Stimulated activated CD4-positive, alpha-beta T cell treated with anti-CD3 and anti-CD28 coated beads, TNF-alpha, amount 100 ng/mL, for 48 hours (primary cell): ENCODE measurements at places on chromosomes 5 and 9.

DNA sequence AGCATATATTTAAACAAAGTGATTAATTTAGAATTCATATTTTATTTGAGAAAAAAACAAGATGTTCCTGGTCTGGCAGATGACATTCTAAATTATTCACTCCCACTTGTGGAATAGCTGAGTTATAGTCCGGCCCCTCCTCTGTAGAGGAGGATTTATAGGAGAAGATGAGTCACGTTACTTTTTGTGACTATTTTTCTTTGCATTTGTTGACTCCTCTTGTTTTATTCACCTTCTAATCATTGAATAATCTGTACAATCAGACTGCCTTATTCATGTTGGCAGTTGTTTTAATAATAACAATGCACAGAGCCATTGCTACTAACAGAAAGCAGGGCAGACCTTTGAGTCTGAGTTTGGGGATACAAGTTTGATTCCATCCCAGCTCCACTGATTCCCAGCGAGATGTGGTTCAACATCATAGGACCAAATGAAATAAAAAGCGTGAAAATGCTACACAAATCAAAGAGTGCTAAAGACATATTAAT, 23.2 kb downstream of the DOCK8 start:
- DNase-seq, result no peak

GRCh38 chr9:72540348-72540873, 19.0 kb downstream of the TMC1 start:
- no peak for DNase-seq

DNA sequence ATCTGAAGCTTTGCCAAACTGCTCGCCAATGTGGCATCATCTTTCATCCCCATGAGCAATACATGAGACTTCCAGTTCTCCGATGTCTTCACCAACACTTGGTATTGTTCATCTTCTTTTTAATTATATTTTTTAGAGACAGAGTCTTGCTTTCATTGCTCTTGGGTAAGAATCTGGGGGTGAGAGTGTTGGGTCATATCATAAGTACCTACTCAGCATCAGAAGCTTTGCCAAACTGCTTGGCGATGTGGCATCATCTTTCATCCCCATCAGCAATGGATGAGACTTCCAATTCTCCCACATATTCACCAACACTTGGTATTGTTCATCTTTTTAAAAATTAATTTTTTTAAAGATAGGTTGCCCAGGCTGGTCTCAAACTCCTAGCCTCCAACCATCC, 30.9 kb upstream of the ZDHHC11B start:
- no peak for DNase-seq

DNA sequence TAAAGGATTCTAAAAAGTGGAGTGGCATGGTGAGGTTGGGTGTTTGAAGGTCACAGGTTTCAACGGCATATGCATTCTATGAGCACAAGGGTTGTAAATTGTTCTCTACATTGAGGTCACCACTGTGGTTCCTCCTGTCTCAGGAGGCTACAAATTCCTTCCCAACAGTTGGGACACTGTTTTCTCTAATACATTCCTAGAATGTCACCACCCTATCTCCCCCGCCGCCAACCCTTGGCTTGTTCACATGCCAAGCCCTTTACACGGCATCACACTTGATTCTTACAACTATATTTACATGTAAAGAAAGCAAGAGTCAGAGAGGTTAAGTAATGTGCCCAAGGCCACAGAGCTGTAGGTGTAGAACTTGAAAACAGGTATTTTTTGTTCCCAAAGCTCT, 315.1 kb downstream of the RAB3C start:
- DNase-seq, result no peak

GRCh38 chr5:135735831-135736230, 98.6 kb upstream of the SLC25A48 start:
- DNase-seq, result no peak

- DNase-seq, result no peak
Observed at GRCh38 chr9:12737871-12738270, 36.9 kb upstream of the LURAP1L start.

DNA sequence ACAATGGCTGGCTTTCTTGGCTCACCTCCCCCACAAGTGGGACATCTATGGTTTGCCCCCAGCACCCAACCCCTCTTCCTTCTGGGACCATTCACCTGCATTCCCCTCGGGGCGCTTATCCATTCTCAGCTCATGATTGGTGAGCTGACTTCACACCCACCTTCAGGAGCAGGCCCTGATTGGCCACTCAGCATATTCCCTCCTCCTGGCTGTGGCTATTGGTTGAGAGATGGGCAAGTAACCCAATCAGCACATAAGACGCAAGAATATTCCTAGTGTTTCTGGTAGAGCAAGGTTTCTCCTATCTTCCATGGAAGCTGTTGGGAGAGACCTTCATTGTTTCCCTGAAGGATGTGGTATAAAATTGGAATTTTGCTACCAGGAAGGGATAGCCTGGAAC, 22.7 kb upstream of the UNC5A start:
- DNase-seq, result no peak

DNA sequence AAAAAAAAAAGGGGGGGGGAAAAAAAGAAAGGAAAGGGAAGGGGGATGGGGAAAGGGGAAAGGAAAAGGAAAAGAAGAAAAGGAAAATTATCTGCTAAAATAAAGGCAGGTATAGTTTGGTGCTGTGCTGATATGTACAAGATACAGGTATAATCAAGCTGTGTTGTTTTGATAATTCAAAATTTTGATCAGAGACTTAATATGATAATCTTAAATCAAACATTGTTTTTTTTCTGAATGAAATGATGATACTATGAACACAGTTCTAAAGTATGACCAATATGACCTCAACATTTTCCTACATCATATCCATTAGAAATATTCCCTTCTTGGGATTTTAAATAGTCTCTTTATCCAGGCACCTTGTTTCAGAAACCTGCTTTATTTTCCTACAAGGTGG, 115.6 kb upstream of the TRPM3 start:
- DNase-seq, result no peak

DNA sequence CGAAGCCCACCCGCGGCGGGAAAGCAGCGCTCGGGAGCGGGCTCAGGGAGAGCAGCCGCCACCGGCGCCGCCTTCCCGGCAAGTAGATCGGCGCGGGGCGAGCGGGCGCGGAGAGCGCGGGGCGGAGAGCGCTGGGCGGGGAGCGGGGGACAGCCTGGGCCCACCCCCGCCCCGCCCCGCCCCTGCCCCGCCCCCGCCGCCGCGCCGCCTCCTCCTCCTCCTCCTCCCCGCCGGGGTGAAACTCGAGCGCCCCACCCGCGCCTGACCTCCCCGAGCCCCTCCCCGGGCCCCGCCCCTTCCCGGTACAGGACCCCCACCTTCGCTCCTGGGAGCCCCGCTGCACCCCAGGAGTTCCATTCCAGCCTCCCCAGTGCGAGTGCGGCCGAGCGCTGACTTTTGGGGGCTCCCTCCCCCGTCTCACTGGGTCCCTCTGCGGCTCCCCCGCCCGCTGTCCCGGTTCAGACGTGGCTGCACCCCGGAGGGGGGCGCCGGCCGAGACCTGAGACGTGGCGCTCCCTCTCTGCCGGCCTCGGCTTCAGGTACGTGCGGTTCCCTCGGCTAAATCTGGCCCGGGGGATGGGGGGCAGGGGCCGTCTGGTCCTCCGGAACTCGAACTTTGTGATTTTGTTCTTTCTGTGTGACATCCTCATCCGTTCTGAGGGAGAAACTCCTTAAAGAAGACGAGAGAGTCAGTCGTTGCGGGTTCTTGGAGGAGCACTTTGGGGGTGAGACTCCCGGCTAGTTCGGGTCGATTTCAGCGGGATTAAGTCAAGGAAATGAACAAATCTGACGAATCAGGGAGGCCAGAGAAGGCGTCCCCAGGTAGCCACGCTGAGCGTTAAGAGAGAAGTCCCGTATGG, at the start of gene SEMA5A:
Gene SEMA5A (minus strand): TSS at position 84 of the 860 bp plus-strand sequence. CDS start 166,129 bp downstream, outside the sequence.
- no peak for DNase-seq

GRCh38 chr9:130209422-130209821, 37.2 kb downstream of the NCS1 start:
- DNase-seq, result no peak

- no peak for DNase-seq
Observed at GRCh38 chr9:3534614-3535404, 9.0 kb upstream of the RFX3 start.

- no peak for DNase-seq
Observed at GRCh38 chr5:72407541-72407940, 87.4 kb downstream of the PTCD2 start.

DNA sequence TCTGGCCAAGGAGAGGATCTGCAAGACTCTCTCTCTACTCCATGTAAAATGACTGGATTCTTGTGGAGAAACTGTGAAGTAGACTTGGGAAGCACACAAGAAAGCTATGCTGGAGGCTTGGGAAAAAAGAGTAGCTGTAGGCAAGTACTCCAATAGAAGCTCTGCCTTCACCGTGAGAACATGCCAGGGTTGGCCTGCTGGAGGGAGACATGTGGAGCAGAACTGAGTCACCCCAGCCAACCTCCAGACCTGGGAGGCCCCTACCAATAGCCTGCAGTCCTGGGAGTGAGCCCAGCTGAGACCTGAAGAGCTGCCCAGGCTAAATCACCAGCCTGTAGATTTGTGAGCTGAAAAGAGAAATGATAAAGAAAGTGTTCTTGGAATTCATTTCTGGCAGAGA, 66.6 kb downstream of the DEPDC1B start:
- DNase-seq, result no peak

- no peak for DNase-seq
Observed at GRCh38 chr5:72692651-72693442, 123.6 kb upstream of the TNPO1 start.
